ENCODE measurements at places on chromosomes 1 and 21.

DNA sequence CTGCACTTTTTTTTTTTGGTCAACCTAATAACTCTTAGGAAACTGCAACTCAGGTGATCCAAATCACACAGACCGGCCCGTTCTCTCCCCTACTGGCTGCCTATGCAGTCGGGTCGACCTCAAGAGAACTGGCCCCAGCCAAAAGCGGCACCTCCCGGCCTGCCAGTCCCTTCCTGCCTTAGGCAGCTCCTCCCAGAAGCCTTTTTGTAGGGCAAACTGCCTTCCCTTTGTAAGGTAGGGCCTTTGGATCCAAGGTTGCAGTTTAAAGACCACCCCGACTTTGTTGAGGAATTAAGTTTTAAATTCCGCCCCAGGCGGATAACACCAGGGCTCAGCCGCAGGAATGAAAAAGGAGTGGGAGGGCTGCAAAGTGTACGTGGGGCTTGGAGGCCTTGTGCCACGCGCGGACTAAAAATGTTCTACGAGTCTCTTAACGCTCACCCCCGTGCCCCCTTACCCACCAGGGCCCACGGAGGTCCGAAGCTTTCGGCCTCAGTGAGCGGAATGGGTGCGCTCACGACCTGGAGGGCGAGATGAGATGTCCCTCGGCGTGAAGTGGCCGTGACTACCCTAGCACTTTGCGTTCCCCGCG is 642 bp upstream of the ST3GAL3 start:
- DNase-seq, result peak; percentile 9

- DNase-seq, result no peak
These were observed 10.9 kb downstream of the S100PBP start for GRCh38 chr1:32828341-32828740.

- no peak for DNase-seq
These were observed 67.7 kb downstream of the MRPL39 start for GRCh38 chr21:25539606-25540005.

DNA sequence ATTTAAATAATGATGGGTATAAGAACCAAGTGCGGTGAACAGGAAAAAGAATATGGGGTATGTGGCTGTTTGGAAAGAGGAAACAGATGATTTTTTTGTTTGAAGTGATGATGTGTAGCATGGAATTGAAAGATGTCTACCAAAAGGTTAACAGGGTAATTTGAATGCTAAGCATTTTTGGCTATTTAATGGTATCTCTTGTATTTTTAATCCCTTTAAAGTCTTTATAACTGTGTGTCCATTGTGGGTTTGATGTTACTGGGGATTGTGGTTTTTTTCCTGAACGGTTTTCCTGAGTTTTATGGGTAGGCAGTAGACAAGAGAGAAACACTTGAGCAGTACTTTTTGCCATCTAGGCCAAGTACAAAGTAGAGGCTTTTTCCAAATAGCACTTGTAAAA is 63.2 kb downstream of the PRDM2 start:
- DNase-seq, result no peak

- DNase-seq, result no peak
These were observed 28.6 kb downstream of the NVL start for GRCh38 chr1:224301391-224301790.

- no peak for DNase-seq
These were observed 8.3 kb downstream of the CNR2 start for GRCh38 chr1:23904748-23905357.
